ENCODE measurements at places on chromosomes 5 and 9.

DNA sequence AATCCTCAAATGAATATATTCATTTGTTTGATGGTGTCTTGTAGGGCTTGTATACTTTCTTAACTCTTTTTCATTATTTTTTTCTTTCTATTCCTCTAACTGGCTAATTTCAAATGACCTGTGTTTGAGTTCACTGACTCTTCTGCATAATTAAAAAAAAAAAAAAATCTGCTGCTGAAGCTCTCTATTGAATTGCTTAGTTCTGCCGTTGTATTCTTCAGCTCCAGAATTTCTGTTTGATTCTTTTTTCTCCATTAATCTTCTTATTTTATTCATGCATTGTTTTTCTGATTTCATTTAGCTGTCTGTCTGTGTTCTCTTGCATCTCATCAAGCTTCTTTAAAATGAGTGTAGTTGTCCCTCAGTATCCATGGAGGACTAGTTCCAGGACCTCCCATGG lies 244.6 kb downstream of the ROR2 start:
- no peak for DNase-seq

DNA sequence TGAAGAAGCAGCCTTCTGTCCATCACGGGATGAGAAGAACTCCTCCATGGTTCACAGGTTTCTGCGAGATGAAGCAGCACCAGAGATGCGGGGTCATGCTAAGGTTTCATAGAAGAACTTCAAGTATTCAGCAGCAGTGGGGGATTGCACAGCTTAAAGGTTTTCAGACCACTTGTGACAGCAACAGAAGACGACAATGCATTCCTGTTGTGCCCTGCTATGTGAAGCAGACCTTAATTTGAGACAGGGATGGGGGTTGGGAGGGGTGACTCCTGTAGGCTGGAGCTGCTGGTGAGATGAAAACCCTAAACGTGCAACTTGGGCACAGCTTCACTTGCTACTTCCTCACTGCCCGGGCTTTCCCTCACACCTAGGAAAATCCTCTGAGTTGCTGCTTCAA lies 256.0 kb downstream of the SLIT3 start:
- DNase-seq, result peak; percentile 6

GRCh38 chr5:108379722-108380530 lies 2.0 kb downstream of the FBXL17 start:
- DNase-seq, result no peak

DNA sequence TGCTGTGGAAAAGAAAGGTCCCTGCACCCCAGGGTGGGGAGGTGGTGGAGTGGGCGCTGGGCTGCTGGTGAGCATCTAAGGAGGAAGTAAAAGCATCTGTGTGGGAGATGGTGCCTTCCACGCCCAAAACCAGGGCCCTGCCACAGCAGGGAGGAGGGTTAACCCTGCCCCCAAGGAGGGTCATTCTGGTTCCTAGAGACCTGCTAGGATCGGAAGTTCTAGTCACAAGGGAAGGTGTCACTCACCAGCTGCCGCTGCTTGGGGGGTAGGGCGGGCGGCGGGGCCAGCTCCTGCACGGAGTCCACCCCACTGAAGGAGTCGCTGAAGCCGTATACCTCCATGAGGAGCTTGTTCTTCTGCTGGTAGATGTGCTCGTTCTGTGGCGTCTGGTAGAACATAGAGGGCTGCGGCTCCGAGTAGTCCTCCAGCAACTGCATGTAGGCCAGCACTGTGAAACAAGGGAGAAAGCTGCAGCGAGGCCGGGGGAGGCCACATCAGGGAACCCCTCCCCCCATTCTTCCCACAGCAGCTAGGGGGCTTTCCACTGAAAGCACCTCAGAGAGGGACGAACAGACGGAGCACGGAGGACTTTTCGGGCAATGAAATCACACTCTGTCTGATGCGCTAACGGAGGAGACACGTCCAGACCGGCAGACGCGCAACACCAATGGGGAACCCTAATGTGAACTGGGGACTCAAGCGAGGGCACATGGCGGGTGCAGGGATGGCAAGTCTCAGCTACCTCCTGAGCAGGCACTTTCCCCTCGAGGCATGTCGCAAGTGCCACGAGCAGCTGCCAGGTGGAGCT lies 76.4 kb downstream of the PRRT1B start:
- DNase-seq, result no peak

DNA sequence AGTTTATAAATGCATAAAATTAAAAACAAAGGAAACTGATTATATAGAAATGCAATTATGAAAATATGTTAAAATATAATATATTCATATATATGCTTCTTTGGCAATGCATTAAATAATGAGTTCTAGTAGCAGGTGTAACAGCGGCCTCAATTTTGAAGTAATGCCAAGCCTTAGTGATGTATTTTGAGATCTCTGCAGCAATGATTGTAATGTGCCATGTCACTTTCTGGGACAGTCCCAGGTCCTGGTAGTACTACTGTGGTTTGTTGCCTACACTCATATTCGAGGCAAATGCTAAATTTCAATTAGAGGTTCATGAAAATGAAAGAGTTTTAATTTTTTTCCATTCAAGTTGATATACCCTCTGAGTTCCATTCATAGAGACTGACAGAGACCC lies 75.8 kb upstream of the ORM1 start:
- DNase-seq, result no peak

- DNase-seq, result no peak
These were observed 40.2 kb downstream of the SPEF2 start for GRCh38 chr5:35657877-35658276.

DNA sequence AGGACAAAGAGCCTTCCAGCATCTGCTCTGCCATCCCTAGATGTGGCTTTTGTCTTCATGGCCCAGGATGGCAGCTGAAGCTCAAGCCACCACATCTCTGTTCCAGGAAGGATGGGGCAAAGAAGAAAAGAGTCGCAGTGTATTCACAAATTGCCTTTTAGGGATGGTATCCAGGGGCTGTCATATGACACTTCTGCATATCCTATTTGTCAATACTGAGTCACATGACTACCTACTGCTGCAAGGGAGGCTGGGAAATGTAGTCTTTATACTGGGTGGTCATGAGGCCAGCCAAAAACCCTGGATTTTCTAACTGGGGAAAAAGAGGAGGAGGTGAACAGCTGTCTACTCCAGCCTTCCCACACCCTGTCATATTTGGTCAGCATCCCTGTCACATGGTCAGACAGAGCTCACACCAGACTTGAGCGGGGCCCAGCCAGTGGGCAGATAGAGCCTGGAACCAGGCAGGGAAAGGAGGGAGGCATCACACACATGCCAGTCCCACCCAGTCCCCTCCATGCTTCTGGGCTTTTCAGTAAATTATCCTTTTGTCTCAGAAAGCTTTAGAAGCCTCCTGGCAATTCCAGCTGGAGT lies 52.0 kb downstream of the OLFM1 start:
- no peak for DNase-seq

DNA sequence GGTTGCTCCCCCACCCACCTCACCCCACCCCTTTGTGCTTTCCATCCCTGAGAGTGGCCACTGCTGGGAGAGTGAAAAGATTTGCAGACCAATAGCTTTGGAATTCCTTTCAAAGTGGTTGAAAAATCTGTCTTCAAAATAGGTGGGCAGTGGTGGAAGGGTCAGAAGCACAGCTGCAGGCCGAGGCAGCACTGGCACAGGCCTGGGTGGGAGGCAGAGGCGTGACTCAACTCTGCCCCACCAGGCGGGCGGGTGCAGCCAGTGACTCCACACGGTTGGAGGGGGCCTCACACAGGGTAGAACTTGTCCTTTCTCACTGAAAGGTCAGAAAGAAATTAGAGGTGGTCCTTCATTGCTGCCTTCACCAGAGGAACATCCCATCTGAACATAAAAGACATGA lies 214.9 kb upstream of the TBCA start:
- no peak for DNase-seq

- peak; percentile 1 for DNase-seq
These were observed 619.9 kb downstream of the PTPRD start for GRCh38 chr9:9992936-9993335.

GRCh38 chr9:123834889-123835562 lies 94.9 kb downstream of the DENND1A start:
- peak; percentile 53 for DNase-seq

GRCh38 chr9:81108821-81109220 lies 580.5 kb downstream of the TLE1 start:
- no peak for DNase-seq

DNA sequence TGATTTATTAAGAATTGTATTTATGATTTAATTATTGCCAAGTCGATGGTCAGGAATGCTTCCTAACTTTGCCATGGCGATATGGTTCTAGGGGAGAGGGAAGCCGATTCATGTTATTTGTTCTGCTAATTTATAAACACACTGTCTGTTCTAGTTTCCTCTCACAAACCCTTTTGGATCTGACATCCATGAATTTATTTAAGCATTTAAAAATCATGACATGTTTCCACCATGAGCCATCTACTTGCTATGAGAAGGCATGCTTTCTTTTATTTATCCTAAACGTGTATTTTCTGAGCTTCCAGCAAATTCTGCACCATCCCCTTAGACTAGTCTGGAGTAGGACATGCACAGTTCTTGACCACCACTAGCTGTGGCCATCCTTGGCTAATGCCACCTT lies 136.6 kb upstream of the STC2 start:
- no peak for DNase-seq

DNA sequence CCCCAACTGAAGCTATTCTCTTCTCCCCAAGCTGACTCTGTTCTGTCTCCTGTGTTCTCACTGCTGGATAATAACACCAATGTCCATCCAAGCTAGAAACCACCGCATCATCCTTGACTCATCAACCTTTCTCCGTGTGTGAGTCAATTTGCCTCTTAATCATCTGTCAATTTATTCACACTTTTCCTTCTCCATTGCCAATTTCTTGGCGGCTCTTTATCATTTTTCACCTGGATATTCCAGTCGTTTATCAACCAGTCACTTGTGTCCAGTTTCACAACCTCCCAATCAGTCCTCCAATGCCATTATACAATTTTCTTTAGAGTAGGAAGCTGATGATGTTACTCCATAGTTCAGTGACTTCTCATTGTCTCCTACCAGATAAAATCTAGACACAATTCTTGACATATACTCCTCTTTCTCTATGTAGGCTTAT lies 45.4 kb upstream of the LIFR start:
- DNase-seq, result no peak

DNA sequence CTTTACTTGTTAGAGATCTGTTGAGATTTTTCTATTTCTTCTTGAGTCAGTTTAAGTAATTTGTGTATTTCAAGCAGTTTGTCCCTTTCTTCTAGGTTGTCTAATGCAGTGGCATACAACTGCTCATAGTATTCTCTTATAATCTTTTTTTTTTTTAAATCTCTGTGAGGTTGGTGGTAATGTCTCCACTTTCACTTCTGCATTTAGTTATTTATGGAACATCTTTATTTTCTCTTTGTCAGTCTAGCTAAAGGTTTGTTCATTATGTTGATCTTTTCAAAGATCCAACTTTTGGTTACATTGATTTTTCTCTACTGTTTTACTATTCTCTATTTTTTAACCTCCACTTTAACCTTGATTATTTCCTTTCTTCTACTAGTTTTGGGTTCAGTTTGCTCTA lies 13.8 kb downstream of the FOXE1 start:
- no peak for DNase-seq

DNA sequence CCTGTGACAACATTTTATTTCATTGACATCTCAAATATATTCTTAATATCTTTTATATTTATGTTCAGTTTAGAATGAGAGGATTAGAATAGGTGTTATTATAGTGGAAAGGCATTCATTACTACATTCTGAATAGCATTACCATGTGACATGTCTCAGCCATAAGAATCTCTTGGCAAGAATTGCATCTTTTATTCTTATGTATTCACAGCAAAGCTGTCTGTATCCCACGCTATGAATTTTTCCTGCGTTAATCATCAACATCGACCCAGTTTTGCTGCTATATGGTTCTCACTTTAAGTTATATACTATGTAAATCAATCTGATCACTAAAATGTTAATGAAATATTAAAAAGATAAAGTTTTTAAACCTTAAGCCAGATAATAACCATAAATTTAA lies 248.6 kb downstream of the TMEM232 start:
- peak; percentile 58 for DNase-seq

DNA sequence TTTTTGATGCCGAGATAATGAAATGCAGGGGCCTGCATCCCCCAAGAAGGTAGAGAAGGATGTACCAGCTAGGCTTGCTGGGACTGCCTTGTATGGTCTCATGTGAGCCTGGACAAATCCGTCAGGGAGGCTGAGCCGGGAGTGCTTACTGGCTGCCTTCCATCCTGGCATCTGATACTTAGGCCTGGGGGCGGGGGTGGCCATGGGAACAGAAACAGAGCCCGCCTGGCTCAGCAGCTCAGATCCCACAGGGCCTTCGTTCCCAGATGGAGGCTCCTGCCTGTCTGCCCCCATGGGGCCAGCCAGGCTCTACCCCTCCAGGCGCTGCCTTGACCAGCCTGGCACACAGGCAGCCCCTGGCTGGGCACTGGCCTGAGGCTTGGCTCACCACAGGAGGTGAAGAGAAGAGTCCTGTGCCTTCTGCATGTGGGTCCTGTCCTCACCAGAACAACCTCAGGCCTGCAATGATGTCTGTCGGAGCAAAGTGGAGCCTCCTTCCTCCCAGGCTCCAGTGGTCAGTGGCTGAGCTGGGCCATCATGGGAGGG lies 10.5 kb upstream of the SPATA31E1 start:
- peak; percentile 29 for DNase-seq

DNA sequence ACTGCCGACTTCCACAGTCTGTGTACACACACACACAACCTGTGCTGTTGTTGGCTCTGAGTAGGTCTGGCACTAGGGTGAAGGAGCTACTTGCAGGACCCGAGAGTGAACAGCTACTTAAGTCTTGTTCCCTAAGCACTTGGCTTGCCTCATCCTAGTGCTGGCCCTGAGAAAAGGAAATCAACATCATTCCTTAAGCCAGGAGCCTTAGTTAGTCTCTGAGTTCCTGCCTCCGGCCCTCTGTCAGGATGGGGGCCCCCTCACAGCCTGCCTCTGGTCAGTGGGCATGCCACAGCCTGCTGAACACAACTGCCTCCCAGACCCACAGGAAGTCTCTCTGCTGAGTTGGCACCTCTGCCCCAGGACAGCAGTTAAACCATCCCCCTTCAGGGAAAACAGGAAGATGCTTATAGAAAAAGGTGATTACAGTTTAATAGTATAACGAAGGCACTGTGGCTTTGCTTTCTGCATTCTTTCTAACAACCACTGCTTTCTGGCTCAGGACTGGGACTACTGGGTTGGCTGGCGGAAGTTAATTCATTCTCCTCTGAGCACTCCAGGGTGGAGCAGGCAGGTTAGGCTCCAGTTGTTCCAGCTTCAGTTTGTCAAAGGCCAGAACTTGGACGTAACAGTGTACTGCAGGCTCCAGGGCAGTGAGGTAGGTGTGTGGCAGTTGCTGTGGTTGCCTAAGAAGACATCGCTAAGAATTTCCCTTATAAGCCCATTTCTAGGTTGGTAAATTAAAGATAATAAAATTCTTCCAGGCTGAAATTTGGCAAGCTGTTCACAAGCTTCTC lies 2.8 kb downstream of the MAMDC2 start:
- DNase-seq, result no peak

All from AG10803 (cell line).